ENCODE measurements at places on chromosomes 2 and 18.

GRCh38 chr2:231386446-231386845 is 9.1 kb upstream of the B3GNT7 start:
- DNase-seq, result no peak

DNA sequence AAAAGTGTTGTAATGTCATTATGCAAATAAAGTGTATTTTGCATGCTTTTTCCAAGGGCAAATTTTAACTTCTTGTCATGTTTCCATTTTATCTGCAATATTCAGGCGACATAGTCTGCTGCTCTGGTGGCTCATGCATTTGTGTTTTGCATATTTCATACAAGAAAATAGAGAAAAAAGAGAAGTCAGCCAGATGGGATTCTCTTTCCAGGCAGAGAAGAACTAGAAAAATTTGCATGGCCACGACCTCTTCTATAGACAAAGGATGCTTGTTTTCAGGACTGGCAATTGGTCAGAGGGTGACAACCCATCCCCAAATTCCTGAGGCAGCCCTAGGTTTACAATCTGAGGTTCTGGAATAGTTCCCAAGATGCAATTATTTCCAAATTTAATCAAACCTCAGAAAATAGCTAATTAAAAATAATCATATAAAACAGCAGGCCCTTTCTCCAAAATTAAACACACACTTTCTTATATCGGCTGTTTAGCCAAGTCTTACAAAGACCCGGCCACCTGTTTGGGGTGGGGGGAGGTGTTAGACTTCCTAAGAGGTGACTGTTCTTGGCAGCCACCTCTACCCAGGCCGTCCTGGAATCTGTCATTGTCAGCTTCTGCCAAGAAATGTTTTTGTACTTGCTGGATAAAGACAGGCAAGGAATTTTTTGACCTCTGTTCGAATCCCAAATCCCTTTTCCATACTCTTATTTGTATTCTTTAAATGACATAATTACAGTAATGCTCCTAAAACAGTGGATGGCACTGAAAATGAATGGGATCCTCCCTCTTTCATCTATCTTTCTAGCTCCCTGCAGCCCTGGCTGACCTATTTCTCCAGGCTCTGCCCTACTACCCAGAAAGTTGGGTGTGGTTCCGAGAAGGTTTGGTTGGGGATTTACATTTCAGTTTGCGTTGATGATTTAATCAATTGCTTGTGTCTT is 20.8 kb upstream of the SOS1 start:
- no peak for DNase-seq

GRCh38 chr2:175457895-175458448 is 276.5 kb upstream of the ATP5MC3 start:
- no peak for DNase-seq

DNA sequence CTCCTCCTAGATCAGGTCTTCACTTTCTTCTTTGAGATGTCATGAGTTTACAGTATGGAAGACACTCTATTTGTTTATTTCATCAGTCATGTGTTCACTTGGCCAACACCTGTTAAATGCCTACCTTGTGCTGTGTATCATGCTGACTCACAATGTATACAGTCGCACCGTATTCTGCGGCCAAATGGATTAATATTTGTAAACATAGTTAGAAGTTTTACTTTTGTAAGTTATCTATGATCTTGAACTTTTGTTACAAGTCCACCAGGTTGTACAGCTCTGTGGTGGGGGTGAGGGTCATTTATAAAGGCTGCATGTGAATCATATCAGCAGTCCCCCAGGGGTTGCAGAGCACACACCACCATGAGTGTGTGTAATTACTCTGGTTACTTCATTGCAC is 408.7 kb upstream of the NRP2 start:
- no peak for DNase-seq

- no peak for DNase-seq
These were observed 9.3 kb upstream of the DNAJC10 start for GRCh38 chr2:182706751-182707150.

DNA sequence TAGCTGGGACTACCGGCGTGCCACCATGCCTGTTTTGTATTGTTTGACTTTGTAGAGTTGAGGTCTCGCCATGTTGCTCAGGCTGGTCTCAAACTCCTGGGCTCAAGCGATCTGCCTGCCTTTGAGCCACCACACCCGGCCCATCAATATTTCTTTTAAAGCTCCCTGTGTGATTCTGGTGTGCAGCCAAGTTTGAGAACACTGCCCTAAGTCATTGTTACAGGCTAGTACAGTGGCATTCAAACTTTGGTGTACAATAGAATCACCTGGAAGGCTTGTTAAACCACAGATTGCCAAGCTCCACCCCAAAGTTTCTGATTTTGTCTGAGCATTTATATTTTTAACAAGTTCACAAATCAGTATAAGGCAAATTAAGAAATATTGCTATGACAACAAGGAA is 99.9 kb downstream of the RBBP8 start:
- DNase-seq, result no peak

GRCh38 chr2:228848638-228849037 is 422.4 kb downstream of the PID1 start:
- no peak for DNase-seq

DNA sequence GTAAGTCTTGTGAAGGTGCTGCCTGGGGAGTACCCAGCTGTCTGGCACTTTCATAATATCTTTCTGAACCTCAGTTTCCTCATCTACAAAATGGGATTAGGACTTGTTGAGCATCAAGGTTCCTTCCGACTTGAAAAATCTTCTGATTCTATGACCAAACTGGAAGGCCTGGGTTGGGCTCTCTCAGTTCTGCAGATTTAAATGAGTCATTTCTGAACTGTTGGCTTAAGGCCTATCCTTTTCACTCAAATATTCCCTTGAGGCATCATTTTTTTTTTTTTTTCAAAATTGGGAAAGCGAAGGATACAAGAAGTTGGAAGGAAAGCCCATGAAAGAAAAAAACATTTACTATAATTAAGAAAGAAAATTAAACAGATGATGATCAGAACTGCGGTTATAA is 40.8 kb upstream of the CYP1B1 start:
- no peak for DNase-seq

DNA sequence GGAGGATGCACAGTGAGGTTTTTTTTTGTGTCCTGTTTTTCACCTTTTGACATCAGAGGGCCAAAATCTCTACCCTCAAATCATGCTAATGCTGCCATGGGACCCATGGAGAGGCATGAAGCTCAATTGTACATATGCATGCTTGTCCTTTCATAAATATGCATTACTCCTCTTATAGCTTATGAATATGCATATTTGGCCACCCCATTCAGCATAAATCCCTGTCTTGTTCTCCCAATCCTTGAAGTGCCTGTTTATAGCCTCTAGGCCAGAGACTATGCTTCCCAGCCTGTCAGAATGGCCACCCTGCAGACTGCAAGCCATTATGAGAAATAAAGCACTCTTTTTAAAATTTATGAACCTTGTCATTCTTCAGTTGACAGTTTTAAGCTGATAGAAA is 696.4 kb upstream of the ZNF804A start:
- DNase-seq, result no peak

DNA sequence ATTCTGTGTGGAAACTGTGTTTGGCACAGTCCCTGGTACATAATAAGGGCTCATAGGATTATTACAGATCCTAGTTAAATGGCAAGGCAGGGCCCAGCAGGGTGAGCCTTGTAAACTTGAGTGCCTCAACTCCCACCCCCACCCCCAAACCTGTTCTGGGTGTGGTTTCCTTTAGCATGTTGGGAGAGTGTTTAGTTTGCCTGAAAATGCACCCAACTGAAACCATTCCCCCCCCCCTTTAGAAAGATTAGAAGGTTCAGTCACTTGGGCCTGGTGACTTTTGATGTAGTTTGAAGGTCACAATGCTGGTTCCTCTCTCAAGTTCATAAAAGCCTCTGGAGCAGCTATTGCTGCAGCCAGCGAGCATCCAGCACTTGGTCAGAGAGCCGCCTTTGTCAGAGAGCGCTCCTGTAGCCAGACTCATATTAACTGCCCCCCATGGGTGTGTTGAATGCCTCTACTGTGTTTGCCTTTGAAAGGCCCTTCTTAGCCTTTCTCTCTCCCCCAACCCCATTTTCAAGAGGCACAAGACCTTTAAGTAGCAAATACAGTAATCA is 113.7 kb downstream of the SPTBN1 start:
- DNase-seq, result no peak

- no peak for DNase-seq
These were observed 128.3 kb downstream of the ATP9B start for GRCh38 chr18:79197531-79197930.

GRCh38 chr2:165895974-165896373 is 57.6 kb downstream of the TTC21B start:
- no peak for DNase-seq

DNA sequence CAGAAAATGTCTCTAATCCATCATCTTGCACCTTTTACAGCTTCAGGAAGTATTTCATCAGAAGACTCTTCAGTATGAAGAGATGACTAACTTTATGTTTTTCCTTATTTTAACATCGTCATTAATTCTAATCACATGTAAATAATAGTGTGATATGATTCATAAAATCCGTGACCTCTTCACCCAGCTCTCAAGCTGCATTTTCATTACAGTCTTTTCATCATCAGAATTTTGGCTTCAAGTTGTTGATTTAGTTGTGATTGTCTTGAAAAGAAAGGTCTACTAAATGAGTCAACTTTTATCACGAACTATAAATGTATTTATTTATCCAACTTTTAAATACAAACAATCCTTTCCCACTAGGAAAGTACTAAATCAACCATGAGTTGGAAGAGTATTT is 410.3 kb downstream of the LRP1B start:
- DNase-seq, result no peak

DNA sequence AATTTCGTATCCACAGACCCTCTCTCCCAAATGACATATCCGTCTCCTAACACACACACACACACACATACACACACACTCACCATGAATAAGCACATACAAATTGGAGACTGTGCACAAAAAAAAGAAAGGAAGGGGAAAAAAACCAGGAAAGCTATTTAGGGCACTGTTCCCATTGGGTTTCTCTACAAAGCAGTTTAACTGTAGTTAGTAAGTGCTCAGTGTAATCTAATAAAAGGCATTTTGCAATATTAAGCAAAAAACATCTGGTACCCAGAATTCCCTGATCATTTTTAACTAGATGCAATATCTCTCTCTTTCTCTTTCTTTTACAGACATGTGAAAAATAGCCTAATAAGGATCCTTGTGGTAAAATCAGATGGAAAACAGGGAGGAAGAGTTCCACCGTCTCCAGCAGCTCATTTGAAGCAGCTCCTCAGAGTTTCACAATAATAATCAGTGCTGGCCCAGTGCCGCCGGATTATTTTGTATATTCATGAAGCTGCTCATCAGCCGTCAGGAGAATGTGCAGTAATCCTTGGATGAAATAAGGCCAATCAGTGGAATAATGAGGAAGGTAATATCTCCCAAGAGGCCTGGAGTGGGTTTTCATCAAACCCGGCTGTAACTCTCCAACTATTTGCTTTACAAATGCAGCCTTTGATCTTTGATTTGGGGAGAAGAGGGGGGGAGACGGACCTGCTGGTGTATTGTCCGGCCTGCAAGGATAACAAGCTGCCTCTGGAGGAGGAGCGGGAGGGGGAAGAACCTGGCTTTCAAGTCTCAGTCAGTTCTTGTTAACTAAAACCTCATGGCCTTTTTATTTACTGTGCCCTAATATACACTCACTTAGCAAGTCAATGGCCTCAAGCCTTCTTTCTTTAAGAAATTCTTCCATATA is 227.6 kb upstream of the SMIM21 start:
- no peak for DNase-seq

GRCh38 chr2:66457545-66457944 is 22.6 kb downstream of the MEIS1 start:
- DNase-seq, result no peak

DNA sequence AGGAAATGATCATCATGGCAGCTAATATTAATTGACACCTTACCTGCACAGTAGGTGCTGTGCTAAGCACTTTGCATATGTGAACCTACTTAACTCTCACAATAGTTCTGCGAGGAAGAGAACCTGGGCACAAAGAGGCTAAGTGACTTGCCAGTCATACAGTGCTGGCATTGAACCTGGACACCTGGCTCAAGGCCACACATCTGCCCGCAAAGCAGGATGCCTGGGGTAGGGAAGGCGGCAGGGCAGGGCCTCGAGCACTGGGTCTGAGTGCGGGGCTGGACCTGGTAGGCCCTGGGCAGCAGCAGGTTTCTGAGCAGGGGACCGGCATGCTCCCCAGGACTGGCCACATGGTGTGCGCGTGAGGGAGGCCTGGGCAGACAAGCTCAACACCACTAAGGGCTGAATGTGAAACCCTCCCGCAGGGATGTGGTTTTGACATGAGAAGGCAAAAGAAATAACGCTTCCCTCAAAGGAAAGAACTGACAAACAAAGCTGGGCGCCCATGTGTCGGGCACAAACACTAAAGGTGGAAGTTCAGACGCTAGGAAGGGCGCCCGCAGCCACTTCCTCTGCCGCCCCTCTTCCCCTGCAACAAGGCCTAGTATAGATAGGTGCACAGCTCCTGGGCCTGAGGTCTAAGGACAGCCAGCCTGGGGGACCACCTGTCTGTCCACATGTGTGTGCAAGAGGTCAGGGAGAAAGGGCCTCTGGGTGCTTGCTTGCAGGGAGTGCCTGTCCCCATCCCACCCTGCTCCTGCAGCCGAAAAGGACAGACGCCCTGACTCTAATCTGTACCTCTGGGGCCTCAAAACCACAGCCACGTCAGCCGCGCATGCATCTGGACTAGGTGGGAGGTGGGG is 92.5 kb downstream of the ZFP36L2 start:
- DNase-seq, result peak; percentile 78

- no peak for DNase-seq
These were observed 84.9 kb downstream of the SOX11 start for GRCh38 chr2:5777131-5777535.

- DNase-seq, result no peak
These were observed 18.4 kb downstream of the NAPG start for GRCh38 chr18:10544093-10544748.

- no peak for DNase-seq
These were observed 112.7 kb upstream of the TEKT4 start for GRCh38 chr2:94758546-94758945.

- DNase-seq, result no peak
These were observed 7.0 kb downstream of the FAM228A start for GRCh38 chr2:24181849-24182248.

- no peak for DNase-seq
These were observed 55.8 kb downstream of the CTIF start for GRCh38 chr18:48594471-48595094.

DNA sequence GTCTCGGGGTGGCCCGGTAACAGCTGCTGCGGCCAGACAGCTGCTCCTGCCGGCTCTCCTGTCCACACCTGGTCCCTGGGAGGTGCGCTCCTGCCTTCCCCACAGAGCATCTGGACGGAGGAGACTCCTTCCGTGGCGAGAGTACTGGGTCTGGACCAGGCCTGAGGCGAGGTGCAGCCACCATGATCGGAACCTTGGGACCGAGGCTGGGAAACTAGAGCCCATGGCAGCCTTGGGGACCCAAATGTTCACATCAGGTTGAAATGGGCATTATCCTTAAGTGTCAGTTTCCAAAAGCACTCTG is 628 bp downstream of the GIGYF2 start:
- no peak for DNase-seq

GRCh38 chr2:168015274-168015953 is 232.0 kb downstream of the STK39 start:
- no peak for DNase-seq

DNA sequence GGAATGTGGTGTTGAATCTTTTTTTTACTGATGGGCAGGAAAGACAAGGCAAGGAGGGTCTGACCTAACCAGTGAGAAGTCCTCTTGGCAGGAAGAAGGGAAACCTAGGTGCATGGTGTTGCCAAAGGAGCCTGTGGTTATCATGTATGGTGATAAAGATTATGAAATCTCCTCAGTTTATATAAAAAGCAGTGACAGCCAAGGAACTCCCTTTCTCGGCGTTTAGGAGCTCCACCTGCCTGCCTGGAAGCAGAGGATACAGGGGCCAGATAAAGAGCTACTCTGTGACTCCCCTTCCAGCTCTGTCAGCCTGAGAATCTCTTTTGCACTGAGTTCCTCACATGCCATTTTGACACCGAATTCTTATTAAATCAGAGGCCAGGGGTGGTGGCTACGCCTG is 26.1 kb downstream of the COLEC12 start:
- no peak for DNase-seq
